ENCODE measurements at places on chromosomes 4 and X.

DNA sequence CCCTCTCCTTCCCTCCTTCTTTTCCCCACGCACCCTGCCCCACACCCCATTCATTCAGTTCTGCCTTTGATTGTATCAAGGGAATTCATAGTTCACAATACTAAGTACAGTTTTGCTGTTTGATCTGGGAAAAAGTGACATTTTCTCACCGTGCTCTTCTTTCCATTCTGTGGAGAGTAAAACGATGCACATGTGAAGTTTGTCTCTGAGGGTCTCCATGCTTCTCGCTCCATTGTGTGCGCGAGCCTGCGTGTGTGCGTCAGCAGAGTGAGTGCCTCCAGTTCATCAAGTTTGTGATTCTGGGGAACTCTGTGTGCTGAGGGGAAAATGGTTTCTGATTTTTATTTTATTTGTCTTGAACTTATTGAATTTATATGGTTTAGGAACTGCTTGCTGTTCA, 1.9 kb downstream of the STK26 start:
- no peak for DNase-seq

GRCh38 chrX:11564546-11564945, 101.2 kb downstream of the ARHGAP6 start:
- no peak for DNase-seq

- DNase-seq = no peak
Observed at GRCh38 chr4:120853161-120853935, 69.2 kb downstream of the PRDM5 start.

- peak; percentile 1 for DNase-seq
Observed at GRCh38 chrX:5681159-5681558, 547.5 kb downstream of the NLGN4X start.

- DNase-seq = no peak
Observed at GRCh38 chr4:83308672-83309071, 24.1 kb upstream of the COQ2 start.

DNA sequence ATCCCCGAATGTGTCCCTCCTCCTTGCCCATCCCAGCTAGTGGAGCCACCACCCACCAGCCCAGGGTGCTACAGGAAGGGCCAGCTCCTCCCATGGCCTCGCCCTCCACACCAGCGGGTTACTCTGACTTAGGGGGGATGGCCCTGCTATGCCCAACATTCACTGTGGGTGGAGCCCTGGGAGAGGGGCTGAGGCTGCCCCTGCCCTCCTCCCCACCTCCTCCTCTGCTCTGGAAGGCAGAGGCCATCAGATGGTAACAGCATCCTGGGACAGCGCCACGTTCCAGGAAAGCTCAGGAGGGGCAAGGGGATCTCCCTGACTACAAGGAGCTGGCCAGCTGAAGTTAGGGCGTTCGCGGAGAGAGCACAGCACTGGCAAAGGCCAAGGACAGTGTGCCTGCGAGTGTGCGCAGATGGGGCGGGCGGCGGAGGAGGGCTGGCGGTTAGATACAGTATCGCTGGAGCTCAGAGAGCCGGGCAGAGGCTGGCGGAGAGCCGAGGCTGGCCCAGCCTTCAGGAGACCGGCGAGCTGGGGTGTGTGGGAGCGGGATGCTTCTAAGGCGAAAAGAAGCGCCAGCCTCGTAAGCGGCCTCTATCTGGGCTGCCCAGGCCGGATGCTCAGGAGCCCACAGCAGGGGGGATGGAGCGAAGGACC, 1.5 kb downstream of the JAKMIP1 start:
- DNase-seq = peak; percentile 32

- no peak for DNase-seq
Observed at GRCh38 chrX:110691446-110691845, 104.2 kb downstream of the CHRDL1 start.
